ENCODE measurements at places on chromosomes 5 and 9.

- no peak for DNase-seq
Observed at GRCh38 chr5:83011985-83012384, 65.2 kb downstream of the TMEM167A start.

- DNase-seq: no peak
Observed at GRCh38 chr5:6633469-6634245, 417 bp downstream of the SRD5A1 start.

GRCh38 chr5:140018920-140019644, 24.0 kb downstream of the NRG2 start:
- no peak for DNase-seq

- DNase-seq: peak; percentile 29
Observed at GRCh38 chr5:89457411-89458331, 574.7 kb upstream of the MEF2C start.

DNA sequence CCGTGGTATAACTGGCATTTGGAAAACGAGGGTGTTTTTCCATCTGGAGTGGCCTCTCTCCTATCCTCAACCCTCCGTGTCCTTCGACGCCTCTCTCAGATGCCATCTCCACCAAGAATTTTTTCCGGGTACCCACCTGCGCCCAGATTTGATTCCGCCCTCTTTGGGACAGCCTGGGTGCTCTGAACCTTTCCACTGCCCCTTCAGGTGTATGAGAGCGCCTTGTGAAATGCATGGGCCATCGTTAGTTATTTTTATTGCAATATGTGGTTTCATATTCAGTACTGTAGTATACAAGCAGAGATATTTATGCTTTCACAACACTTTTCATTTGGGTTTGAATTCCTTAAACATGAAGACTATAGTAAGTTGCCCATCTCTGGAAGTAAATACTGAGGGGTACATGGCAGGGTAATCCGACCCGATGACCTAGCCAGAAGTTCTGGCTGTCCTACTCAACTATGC, 78.2 kb upstream of the IFNE start:
- DNase-seq: no peak

DNA sequence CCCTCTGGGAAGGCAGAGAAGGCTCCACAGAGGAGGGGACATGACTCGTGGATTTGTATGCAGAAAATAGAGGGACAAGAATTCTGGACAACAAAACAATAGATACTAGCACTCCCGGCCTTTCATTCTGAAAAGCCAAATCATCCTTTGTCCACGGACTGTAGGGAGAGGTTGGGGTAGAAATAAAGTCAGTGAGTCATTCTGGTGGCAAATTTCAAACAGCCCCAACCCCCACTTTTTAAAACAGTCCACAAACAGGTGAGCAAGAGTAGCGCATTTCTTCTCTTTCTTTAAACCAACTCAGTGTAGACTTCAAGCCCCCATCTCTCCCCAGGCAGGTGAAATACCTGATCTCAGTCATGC, 56.1 kb downstream of the PTPDC1 start:
- DNase-seq: no peak

- DNase-seq: no peak
Observed at GRCh38 chr9:2015581-2016407, 647 bp downstream of the SMARCA2 start.

DNA sequence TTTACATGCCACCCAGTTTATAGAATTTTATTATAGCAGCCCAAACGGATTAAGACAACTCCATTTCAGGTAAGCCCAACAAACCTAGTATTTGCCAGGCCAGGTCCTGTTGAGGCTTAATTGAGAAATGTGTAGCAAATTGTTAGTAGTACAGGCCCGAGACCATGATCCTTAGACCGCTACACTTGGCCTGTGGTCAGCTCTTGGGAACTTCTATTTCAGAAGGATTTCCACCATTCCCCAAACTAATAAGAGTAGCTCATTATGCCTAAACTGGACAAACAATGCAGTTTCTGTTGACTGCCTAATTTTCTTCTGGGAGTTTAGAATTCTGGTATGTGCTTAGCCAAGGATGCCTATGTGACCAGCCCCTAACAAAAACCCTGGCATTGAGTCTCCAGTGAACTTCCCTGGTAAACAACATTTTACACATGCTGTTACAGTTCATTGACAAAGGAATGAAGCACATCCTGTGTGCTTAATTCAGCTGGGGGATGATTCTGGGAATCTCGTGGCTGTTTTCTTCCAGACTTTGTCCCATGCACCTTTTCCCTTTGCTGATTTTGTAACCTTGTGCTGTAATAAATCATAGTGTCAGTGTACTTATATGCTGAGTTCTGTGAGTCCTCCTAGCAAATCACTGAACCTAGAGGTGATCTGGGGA, 5.6 kb upstream of the GPX3 start:
- no peak for DNase-seq

DNA sequence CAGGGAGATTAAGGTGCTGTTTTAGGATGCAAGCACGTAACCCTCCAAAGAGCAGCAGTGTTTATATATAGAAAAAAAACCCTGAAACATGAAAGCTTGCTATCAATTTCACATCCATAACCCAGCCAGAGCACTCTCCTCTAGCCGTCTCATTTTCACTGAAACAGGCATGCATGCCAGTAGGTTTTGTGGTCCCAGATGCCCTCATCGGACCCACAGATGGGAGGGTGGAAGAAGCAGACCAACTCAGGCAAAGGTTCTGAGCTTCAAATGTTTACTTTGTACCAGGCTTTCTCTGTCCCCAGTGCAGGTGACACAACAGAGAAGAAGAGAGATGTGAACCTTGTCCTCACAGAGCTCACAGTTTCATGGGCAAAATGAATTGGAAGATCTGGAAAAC, 127.4 kb upstream of the ATP10B start:
- DNase-seq: no peak

DNA sequence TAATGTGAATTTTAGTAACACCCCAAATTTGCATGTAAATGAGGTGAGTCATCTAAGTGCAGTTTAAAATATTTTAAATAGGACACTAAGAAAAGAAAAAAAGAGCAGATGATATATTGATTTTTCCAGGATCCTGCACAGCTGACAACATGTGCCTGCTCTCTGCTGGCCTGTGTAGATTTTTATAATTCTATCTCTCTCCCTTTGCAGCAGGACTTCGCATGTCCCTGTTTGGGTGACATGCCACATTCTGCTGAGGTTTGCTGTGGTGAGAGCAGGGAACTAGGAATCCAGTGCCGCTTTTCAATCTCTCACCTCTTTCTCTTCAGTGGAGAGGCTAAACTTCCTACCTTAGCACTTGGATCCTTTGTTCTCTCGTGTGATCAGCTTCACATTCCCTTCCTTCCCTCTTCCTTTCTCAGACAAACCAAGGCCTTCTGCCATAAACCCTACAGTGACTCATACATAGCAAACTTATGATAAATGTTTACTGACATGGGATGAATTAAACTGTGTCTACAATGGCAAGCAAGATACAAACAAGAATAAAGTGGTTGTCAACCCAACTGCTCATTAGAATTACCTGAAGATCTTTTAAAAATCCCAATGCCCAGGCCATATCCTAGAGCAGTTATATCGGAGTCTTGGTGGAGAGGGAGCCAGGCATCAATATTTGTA, 198.8 kb upstream of the EFNA5 start:
- no peak for DNase-seq

DNA sequence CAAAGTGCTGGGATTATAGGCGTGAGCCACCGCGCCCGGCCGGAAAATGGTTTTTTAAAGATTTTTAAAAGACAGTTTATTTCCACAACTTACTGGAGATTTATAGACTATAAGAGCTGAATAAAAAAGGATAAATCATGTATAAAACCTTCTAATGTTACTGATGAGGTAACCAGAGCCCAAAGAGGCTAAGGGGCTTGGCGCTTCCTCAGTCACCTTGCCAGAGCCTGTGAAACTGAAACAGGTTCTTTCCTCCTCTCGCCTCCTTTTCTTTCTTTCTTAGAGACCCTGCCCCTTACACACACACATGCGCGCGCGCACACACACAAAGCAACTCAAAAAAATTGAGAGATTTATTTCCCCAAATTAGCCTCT, 69.8 kb downstream of the HSD17B3 start:
- no peak for DNase-seq

DNA sequence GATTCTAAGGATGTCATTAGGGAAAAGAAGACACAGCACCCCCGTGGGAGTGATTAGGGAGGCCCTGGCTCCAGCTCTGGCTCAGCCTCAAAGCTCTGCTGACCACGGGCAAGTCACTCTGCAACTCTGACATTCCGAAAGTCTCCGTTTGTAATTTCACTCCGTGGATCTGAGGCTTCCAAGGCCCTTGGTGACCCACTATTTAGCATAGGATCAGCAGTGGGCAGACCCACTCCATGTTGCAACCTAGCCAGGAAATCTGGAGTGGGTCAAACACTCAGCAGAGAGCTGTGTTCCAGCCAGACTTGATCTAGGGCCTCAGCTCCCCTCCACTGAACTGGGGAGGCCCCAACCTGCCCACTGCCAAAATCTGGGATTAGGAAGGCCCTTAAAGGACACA, 11.8 kb downstream of the PHF19 start:
- DNase-seq: no peak

DNA sequence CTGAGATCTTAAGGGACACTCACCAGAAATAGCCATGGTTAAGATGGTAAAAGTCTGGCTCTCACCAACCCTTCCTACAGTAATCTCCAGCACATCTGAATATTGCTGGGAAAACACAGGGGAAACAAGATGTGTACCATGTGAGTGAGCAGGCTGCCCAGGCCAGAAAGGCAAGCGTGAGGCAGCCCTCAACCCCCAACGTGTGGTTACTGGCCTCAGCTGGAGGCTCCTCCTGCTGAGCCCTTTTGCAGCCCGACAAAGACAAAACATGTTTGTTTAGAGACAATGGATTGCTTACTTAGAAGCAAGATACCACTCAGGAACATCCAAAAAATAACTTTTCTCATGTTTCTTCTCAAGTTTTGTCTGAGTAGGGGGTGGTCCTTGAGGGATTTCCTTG, 16.6 kb downstream of the ZFP62 start:
- DNase-seq: no peak

- DNase-seq: no peak
Observed at GRCh38 chr9:88322906-88323566, 65.2 kb upstream of the SPIN1 start.

- DNase-seq: no peak
Observed at GRCh38 chr5:27906931-27907601, 868.7 kb upstream of the CDH9 start.

DNA sequence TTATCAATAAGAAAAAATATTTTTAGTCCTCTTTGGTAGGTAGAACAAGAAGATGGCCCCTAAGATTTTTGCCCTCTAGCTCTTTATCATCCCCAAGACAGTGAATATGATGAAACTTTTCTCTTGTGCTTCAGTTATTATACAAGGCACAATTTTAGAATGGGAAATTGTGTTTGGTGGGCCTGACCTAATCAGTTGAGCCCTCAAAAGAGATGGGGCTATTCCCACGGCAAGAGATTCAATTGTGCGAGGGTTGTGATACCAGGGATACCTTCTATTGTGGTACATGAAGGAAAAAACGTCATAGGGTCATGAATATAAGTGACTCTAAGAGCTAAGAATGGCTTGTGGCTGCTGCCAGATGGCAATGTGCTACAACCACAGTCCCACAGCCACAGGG, 94.0 kb upstream of the COX7C start:
- no peak for DNase-seq

DNA sequence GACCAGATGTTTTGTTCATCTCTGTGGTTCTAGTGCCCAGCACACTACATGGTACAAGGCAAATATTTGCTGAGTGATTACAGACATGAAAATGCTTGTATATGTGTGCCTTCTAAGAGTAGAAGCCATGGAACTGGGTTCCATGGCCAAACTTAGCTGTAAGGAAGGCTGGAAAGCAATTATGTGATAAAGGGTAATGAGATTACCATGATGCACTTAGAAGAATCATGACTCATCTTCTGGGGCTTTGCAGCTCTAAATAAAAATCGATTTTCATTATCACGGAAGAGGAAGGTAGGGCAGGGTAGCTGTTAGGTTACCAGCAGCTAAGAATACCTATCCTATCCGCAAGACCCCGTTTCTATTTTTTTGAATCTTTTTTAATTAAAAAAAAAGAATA, 28.0 kb downstream of the RFK start:
- DNase-seq: peak; percentile 8

- no peak for DNase-seq
Observed at GRCh38 chr5:168317096-168317520, 25.7 kb downstream of the WWC1 start.

DNA sequence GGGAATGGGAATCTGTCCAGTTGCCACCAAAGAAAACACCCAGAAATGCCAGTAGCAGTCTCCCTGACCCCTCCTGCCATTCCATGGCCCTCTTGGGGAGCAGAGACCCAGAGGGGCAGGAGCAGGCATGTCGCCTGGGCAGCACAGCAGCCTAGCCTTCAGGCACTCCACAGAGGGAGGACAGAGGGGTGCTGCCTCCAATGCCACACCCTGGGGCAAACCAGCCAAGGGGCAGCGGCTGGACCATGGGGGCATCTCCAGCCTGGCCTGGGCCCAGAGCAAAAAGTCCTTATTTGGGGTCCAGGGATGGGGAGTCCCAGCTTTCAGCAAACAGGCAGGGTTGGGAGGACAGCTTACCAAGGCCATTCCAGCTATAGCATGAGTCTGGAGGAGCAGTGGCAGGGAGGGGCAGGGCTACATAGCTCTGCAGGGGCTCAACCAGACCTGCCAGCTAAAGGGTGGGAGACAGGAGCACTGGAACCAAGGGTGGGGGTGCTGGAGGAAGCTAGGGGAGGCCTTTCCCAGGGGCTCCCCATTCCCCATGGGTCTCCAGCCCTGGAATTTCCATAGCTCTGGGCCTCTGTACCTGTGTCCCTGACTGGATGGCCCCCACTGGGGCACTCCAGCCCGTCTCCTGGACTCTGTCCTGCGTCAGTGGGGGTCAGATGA, 6.7 kb downstream of the BRD3 start:
- DNase-seq: no peak

DNA sequence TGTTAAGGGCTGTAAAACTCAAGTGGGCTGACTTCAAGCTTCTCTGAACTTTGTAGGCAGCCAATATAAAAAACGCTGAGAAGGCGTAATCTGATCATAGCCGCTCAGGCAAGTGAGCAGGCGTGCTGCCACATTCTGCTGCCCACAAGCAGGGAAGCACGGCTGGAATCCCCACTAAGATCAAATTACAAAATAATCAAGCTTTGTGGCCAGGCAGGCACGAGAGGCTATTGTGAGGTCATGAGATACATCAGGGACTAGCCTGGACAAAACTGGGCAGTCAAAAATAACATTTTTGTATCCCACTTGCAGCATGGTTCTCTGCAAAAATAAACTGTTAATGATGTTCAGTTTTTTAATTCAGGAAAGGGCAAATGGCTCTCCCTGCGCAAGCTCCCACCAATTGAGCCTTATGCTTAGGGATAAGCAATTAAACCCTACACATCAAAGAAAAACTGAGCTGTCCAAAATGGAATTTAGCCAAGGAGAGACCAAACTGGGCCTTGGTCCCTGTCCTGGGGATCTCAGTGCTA, 64.0 kb downstream of the POU5F2 start:
- DNase-seq: peak; percentile 63

DNA sequence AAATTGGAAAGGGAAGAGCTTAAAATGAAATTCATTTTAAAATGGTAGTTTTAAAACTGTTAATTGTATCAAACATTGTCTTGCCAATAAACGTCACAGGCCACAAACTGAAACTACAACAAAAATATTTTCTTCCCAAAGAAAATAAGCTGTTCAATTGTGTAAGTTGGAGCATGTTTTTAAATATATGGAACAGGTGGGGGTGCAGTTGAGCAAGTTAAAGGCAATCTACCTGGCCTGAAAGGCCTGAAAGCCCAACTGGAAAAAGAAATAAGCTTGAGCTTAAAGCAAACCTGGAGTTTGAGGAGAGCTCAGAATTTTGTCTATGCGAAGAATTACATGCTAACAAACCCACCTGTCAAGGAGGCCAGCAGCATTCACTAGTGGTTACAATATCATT, 439.5 kb downstream of the ACTL7B start:
- DNase-seq: no peak

GRCh38 chr5:141742866-141743851, 61.1 kb upstream of the ARAP3 start:
- no peak for DNase-seq

Measured in NCI-H1092 (cell line).